ENCODE measurements at places on chromosomes 7 and 10.

DNA sequence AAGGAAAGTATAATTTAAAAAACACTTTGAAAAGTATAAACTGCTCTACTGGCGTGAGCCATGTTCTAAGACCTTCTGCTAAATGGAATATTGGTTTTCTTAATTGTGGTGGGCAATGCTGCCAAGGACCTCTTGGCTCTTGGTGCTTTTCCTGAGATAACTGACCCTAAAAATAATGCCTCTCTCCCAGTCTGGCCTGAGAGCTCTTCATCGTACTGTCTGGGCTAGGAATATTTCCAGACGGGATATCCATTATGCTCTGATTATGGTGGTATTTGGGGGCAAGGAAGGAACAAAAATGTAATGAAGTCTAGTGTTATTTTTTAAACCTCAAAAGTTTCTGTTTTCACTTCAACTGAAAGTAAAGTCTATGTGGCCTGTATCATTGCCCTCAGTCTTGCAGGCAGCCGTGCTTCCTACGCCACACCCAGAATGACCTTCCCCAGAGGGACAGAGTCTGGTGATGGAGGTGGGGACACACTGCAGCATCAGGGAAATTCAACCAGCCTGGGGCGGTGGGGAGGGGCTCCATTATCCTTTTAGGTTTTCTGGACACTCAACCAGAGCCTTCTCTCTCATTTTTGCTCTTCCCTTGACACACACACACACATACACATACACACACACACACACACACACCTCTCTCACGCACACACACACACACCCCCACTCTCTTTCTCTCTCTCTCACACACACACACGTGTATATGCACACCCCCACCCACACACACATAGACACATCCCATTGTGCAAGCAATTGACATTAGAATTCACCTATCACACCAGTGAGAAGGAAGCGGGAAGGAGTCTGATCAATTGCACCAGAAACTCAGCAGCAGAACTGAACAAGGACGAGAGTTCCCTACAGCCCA lies 99.6 kb downstream of the LRRC18 start:
- DNase-seq, result no peak

DNA sequence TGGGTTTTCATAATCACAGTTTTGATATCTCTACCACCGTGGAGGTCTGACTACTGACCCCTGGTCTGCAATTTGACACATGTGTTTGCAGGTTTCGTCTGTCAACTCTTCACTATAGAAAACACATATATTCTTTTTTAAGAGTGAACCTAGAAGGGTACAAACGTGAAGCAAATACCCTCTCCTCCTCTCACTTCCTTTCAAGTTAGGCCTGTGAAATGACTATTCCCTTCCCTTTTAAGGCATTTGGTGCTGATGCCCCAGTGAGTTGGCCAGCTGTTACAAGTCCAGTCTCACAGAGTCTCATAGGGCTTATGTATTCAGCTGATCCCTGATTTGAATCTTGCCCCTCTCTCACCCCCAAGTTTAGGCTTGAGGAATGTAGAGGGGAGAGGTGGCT lies 742.0 kb upstream of the IGFBP3 start:
- no peak for DNase-seq

DNA sequence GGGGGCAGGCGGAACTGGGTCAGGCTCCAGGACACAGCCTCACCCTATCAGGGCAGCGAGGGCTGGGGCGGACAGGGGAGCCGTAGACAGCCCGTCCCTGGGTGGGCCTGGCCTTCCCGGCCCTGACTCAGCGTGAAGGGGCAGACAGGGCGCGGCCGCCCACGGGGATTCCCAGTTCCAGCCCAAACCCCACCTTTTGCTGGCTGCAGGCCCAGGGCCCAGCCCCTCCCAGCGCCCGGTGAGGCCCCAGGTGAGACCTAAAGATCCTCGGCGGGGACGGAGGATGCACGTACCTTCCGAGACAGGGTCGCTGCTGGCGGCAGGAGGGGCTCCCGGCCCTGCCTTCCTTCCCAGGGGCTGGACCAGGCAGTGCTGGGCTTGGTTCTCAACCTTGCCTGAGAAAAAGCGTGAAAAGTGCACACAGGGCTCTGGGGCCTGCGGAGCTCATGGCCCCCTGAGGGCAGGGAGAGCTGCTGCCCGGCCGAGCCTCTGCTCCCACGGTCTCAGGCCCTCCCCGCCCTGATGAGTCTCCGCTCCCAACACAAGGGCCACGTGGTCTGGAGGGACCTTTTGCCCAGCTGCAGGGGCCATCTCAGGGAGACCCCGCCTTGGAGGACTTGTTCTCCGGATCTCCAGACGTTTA lies 43.9 kb upstream of the DNAJB6 start:
- DNase-seq, result no peak

DNA sequence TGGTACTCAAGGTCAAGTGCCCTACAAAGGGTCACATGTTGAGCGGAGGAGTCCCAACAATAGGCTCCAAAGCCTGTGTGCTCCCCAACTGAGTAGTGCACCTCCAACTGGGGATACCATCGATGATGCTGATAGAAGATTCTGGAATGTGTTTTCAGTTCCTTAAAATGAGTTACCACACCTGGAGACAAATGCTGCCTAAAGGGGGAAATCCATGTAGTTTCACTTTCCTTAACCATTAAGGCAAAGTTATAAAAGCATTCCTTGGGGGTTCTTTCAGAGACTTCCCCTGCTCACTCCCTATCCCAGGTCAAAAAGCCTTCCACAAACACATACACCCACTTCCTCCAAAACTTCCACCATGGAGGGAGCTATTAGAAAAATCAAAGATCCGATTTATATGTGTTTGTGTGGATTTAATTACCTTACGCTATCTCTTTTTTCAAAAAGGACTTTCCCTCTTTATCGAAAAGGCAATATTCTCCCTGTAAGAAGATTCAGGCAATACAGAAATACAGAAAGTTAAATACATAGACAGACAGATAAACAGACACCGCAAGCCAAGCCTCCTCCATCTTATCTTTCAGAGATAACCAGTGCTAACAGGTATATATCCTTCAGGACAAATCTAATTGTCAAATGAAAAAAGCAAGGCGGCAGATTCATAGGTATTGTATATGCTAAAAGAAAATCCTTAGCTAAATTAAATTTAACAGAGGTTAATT lies 135.9 kb upstream of the ASAH2 start:
- DNase-seq, result no peak

DNA sequence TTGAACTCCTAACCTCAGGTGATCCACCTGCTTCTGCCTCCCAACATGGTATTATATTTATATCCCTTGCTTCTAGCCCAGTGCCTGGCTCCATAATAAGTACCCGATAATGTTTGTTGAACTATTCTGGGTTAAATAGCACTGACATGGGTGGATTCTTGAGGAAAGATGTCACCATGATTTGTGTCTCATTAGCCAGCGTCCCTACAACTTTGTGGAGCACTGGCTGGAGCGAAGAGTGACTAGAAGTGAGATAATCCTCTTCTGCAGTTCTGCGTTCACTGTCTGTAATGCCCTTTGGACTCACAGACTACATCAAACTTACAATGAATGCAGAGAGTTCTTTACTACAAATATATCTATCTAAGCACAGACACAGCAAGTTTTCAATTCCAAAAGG lies 16.9 kb upstream of the AKR1E2 start:
- no peak for DNase-seq

GRCh38 chr10:71084818-71085126 lies 127.6 kb upstream of the UNC5B start:
- DNase-seq, result no peak

GRCh38 chr10:21272643-21273399 lies 252.7 kb downstream of the SKIDA1 start:
- no peak for DNase-seq

DNA sequence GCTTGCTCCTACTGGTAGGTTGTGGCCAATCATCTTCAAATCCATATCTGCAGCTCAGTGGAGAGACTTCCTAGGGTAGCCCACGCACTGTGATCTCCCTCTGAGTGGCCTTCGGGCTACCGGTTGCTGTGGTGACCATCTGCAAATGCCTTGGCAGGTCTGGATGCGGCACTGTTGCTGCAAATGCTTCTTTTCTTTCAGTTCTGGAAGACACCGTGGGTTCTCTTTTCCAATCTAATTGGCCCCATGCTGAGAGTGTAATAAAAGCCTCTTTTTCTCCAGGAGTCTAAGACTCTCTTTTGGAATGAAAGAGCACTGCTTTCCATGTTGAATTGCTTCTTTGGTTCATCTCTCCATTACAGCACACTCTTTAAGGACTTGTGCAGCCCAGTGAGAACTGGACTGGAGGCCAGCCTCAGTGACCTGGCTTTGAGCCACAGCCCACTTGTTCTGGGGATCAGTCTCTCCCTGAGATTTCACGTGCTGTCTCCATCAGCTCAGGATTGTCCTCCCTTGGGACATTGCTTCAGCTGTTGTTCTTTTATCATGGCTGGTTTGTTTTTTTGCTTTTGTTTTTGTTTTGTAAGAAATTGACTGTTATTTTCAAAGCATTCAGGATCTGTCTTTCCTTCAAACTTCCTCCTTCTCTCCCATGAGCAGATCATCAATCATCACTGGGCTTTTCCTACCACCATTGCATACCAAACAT lies 286.6 kb downstream of the BMPER start:
- DNase-seq, result no peak
